ENCODE measurements at places on chromosomes 3 and 15. TPM values are rescaled to one million over a fixed set of nuclear protein-coding genes. Genes with fewer than 3 reads are reported as not detected.

GRCh38 chr3:177358091-177358976 lies 161.1 kb upstream of the TBL1XR1 start:
- H3K27me3 ChIP-seq = no peaks in the 10 kb centered on the region
- H3K27ac ChIP-seq = peak overlapping the region; percentile 83
- H3K36me3 ChIP-seq = no peaks in the 10 kb centered on the region
- peak; percentile 54 for DNase-seq

GRCh38 chr3:140727886-140728285 lies 50.0 kb downstream of the TRIM42 start:
- H3K36me3 ChIP-seq = no peaks in the 10 kb centered on the region
- no peak overlapping the region for H3K4me3 ChIP-seq
- no peak for DNase-seq
- no peaks in the 10 kb centered on the region for H3K27me3 ChIP-seq
- no peak overlapping the region for H3K27ac ChIP-seq

DNA sequence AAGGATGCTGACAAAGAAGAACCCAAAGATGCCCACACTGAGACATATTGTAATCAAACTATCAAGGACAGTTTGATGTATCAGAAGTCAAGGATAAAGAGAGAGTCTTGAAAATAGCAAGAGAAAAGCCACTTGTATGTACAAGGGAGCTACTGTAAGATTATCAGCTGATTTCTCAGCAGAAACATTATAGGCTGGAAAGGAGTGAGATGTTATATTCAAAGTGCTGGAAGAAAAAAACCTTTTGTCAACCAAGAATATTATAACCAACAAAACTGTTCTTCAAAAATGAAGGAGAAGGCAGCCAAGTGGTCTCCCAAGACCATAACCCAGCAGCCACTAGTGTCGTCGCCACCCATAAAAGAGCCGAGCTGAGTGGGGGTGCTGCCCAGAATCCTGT lies 93.2 kb downstream of the KLF13 start:
- H3K4me3 ChIP-seq = no peak overlapping the region
- no peaks in the 10 kb centered on the region for H3K36me3 ChIP-seq
- H3K4me1 ChIP-seq = no peaks in the 10 kb centered on the region
- no peaks in the 10 kb centered on the region for H3K27me3 ChIP-seq

DNA sequence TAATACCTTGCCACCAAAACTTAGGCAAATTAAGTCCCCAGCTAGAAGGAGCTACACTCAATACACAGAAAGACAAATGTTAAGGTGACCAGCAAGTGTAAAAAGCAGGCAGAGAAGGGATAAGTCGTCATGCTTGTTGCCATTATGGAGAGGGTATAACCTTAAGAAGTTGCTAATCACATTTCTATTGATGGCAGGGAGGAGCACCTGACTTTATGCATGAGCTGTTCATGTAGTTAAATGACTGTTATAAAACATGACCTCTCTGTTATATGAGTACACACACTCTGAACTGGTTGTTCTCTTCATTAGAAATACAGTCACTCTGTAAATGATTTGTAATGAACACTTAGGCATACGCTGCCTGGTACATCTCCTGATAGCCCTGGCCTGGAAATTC lies 6.6 kb upstream of the CCNL1 start:
- H3K27ac ChIP-seq = no peak overlapping the region
- no peaks in the 10 kb centered on the region for H3K4me1 ChIP-seq
- no peaks in the 10 kb centered on the region for H3K27me3 ChIP-seq
- no peak overlapping the region for H3K4me3 ChIP-seq
- H3K36me3 ChIP-seq = no peaks in the 10 kb centered on the region

- no peaks in the 10 kb centered on the region for H3K27me3 ChIP-seq
- no peak overlapping the region for H3K4me3 ChIP-seq
- no peak for DNase-seq
- H3K36me3 ChIP-seq = no peaks in the 10 kb centered on the region
- peaks cover 21% of the 10 kb centered on the region for H3K4me1 ChIP-seq
Observed at GRCh38 chr15:47674586-47675232, 42.6 kb upstream of the SEMA6D start.

DNA sequence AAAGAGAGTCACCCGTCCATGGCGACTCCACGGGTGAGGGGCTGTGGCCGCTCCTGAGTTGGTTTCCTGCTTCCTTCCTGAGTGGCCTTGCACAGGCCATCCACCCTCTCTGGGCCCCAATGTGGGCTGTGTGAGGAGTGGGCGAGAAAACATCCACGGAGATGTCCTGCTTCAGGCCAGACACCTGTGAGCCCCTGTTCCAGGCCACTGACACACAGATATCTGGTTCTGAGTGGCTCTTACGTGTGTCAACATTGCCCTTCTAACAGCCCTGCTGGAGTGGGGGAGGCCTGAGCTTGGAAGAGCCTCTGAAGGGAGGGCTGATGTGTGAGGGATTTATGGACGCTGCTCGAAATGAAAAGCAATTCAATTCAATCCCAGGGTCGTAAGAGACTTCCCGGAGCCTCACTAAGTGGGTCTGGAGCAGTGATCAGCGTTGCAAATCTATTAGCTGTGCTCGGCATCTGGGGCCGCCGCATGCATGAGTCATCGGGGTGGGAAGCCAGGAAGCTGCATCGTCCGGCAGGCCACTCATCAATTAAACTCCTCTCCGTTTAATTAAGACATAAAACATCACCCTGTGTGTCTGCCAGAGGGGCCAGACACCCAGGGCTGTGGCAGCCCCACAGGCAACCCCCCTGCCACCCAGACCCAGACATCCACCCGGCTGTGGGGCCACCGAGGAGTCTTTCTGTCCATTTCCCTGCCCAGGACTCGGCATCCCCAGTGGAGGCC lies 20.0 kb upstream of the PRR23E start:
- H3K27me3 ChIP-seq = peaks cover 27% of the 10 kb centered on the region
- peak; percentile 83 for DNase-seq
- no peaks in the 10 kb centered on the region for H3K36me3 ChIP-seq
- H3K4me1 ChIP-seq = peaks cover 13% of the 10 kb centered on the region
- no peak overlapping the region for H3K4me3 ChIP-seq
- H3K27ac ChIP-seq = no peak overlapping the region

DNA sequence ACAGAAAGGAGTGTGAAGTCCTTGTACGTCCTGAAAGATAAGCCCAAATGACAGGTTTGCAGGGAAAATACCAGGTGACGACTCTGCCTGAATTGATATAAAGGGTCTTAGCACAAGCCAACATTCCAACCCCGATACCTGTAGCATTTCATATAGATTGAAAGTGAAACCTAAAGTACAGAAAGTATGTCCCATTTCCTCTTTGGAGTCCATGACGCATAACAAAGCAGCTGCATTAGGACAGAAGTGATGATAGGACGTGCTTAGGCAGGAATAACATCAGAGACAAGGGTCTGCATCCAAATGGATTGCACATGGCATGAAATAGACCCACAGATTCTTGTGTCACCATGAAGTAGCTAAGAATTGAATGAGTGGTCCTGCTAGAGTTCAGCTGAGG lies 187.0 kb upstream of the ROBO1 start:
- no peak overlapping the region for H3K27ac ChIP-seq
- DNase-seq = no peak
- H3K27me3 ChIP-seq = no peaks in the 10 kb centered on the region
- no peaks in the 10 kb centered on the region for H3K36me3 ChIP-seq
- no peaks in the 10 kb centered on the region for H3K4me1 ChIP-seq
- no peak overlapping the region for H3K4me3 ChIP-seq

- no peaks in the 10 kb centered on the region for H3K36me3 ChIP-seq
- no peak overlapping the region for H3K4me3 ChIP-seq
- DNase-seq = no peak
- H3K4me1 ChIP-seq = peaks cover 7% of the 10 kb centered on the region
- H3K27ac ChIP-seq = no peak overlapping the region
Observed at GRCh38 chr3:197434830-197435229, 120.9 kb downstream of the BDH1 start.

DNA sequence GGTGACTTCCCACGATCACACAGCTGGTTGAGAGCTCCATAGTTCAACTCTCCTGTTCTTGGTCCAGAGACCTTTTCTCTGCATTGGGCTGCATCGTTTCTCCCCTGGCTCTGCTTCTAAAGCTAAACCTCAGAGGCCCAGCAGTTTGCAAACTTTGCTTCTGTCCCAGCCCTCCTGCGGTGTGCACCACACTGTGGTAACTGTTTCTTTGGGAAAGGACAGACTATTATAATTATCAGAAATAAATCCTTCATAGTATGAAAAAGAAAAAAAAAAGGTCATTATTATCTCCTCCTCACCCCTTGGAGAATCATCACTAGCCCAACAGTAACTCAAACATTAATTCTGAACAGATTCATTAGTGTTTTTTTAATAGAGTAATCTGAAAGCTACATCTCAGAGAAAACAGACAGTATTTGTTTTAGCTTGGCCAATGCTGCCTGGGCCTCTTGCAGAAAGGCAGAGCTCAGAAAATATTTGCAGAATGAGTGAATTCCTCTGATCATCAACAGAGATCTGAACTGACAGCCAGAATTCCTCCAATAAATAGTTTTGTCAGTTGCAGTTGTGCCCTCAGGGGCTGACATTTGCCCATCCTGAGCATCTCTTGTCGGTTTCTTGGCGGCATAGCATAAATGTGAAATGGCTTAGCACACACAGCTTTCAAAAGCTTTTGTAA lies 52.9 kb downstream of the BFSP2 start:
- H3K4me1 ChIP-seq = peaks cover 4% of the 10 kb centered on the region
- H3K4me3 ChIP-seq = no peak overlapping the region
- no peaks in the 10 kb centered on the region for H3K27me3 ChIP-seq
- DNase-seq = no peak
- H3K36me3 ChIP-seq = no peaks in the 10 kb centered on the region

DNA sequence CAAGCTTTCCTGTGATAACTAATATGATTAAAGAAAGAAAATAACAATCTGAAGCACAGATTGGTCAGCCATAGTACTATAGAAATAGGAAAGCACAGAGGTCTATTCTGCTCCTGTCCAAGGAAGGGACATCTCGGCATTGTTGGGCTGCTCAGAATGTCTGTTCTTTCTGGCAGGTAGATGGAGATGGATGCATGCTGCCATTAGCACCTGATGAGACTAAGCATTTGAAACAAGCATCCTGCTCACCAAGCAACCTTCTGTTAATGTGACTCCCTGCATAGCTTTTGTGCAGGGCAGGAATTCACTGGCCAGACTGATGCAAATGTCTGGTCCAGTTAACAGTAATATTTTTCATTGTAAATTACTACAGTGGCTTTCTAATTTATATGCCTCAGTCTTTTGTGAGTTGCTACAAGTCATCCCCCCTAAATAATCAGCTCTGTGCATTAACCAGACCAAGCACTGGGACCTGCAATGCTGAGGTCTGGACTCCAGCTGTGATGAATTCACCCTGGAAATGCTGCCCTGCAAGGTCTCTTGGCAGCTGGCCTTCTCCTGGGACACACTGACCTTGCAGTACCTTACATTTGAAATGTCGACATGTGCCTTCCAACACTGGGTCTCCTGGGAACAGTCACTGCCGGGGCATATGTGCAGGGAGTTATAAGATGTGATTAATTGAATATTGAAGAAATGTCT lies 1123.7 kb downstream of the IGSF11 start:
- H3K36me3 ChIP-seq = no peaks in the 10 kb centered on the region
- no peak overlapping the region for H3K27ac ChIP-seq
- H3K4me3 ChIP-seq = no peak overlapping the region

- H3K27ac ChIP-seq = peak overlapping the region; percentile 95
- no peaks in the 10 kb centered on the region for H3K36me3 ChIP-seq
- no peaks in the 10 kb centered on the region for H3K27me3 ChIP-seq
- H3K4me1 ChIP-seq = peaks cover 33% of the 10 kb centered on the region
- H3K4me3 ChIP-seq = no peak overlapping the region
Observed at GRCh38 chr3:124700880-124701684, 29.2 kb upstream of the UMPS start.

DNA sequence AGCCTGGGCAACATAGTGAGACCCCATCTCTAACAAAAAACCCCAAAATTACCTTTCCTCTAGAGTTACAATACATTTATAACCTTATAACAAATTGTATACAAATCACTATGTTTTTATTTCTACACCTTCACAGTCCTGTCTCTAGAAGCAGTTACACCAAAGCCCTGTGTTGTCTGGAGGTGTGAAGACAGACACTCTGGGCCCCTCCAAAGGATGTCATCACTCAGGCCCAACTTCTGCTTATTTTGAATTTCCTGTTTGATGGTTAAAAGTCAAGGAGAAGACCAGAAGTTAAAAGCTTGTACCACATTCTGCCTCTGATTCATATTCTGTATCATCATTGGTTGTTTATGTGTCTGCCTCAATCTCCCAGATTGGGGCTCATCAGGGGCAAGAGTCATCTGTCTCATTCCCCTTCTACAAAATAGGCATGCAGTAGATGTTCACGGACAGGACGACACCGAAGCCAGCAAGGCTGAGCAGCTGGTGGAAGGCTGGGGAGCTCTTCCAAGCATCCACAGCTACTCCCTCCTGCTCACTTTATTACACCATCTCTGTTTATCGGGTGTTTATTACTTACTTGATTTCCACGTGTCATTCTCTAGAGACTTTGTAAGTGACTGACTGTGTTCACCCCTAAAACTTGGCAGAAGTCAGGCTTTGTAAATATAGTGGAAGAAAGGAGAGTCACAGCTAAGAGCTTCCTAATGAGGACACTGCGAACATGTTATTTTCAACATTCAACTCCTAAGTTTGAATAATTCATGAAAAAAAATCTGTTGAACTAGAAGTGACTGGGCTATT lies 136.8 kb upstream of the ANKRD28 start:
- no peaks in the 10 kb centered on the region for H3K4me1 ChIP-seq
- no peak overlapping the region for H3K4me3 ChIP-seq
- no peaks in the 10 kb centered on the region for H3K27me3 ChIP-seq
- H3K36me3 ChIP-seq = no peaks in the 10 kb centered on the region
- no peak for DNase-seq
- H3K27ac ChIP-seq = no peak overlapping the region

GRCh38 chr15:92709110-92709790 lies 53.7 kb upstream of the FAM174B start:
- H3K27ac ChIP-seq = no peak overlapping the region
- no peaks in the 10 kb centered on the region for H3K27me3 ChIP-seq
- H3K36me3 ChIP-seq = no peaks in the 10 kb centered on the region
- DNase-seq = peak; percentile 37
- no peak overlapping the region for H3K4me3 ChIP-seq

DNA sequence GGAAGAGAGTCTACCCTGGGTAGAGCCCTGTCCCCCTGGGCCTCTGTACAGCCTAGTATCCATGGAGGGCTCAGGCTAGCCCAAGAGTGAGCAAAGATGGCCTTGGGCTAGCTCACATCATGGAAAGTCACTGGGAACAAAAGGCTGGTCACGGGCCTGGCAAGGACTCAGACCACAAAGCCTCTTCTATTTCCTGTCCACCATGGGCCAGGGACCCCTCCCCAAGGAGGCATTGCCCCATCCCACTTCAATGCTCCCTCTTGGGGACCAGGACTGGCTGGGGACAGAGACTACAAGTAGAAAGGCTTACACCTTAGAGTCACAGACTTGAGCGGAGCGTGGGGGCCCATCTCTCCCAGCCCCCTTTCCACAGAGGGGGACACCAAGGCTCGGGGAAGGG lies 16.9 kb downstream of the DUSP7 start:
- H3K36me3 ChIP-seq = no peaks in the 10 kb centered on the region
- no peaks in the 10 kb centered on the region for H3K27me3 ChIP-seq
- no peak for DNase-seq
- H3K27ac ChIP-seq = no peak overlapping the region
- H3K4me1 ChIP-seq = peaks cover 10% of the 10 kb centered on the region

The FEZF2 gene
- not detected for total RNA-seq

The EFCC1 gene
- not detected for total RNA-seq

The MESP2 gene
- total RNA-seq = 0.26 TPM

The FBN1 gene
- 25.4 TPM for total RNA-seq

The ERC2 gene
- total RNA-seq = 1.4 TPM

All from A673 (cell line).